ENCODE measurements at places on chromosomes 3 and 15.
A peak's percentile ranks its signal among the peaks of the same experiment; 100 is the strongest.

- no peak for DNase-seq
Observed at GRCh38 chr3:24523215-24523614, 28.6 kb upstream of the THRB start.

GRCh38 chr3:126515066-126515706 is 2.4 kb downstream of the UROC1 start:
- DNase-seq, result no peak

DNA sequence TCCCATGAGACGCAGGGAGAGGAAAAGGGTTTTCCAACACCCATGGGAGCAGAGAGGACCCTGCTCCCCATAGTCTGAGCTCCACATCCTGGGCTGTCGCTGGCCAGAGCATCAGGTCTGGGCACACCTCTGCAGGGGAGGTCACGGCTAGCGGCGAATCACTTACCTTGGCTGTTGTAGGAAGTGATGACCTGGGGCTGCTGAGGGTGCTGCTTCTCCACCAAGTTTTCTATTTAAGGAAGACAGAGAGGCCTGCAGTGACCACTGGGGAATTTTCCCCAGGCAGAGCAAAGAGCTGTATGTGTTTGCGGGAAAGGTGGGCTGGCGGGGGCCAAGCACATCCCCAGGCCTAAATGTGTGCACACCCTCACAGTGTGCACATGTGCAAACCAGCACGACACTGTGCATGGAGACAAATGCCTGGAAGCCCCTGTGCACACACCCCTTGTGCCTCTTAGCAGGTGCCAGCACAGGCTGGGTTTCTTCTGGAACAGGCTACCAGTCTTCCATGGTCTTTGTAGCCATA is 7.6 kb downstream of the KY start:
- no peak for DNase-seq

- DNase-seq, result no peak
Observed at GRCh38 chr3:65347166-65347565, 659.4 kb upstream of the ADAMTS9 start.

DNA sequence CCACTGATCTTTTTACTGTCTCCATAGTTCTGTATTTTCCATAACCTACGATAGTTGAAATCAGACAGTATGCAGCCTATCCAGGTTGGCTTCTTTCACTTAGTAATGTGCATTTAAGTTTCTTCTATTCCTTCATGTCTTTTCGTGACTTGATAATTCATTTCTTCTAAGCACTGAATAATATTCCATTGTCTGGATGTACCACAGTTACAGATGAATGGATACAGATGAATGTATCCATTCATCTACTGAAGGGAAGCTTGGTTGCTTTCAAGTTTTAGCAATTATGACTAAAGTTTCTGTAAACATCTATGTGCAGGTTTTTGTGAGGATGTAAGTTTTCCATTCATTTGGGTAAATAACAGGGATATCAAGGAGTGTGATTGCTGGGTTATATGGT is 124.8 kb downstream of the NSUN3 start:
- DNase-seq, result no peak

DNA sequence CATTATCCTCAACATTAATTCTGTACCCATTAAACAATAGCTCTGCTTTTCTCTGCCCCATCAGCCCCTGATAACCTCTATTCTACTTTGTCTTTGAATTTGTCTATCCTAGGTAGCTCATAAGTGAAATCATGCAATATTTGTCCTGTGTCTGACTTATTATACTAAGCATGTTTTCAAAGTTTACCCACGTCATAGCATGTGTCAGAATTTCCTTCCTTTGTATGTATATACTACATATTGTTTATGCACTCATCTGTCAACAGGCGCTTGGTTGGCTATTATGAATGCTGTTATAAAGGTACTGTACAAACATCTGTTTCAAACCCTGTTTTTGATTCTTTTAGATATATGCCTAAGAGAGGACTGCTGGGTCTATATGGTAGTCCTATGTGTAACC is 18.2 kb downstream of the CSNK1G1 start:
- no peak for DNase-seq

GRCh38 chr15:84111575-84111974 is 124.0 kb upstream of the GOLGA6L4 start:
- no peak for DNase-seq

GRCh38 chr15:63469190-63469589 is 35.2 kb upstream of the USP3 start:
- no peak for DNase-seq

DNA sequence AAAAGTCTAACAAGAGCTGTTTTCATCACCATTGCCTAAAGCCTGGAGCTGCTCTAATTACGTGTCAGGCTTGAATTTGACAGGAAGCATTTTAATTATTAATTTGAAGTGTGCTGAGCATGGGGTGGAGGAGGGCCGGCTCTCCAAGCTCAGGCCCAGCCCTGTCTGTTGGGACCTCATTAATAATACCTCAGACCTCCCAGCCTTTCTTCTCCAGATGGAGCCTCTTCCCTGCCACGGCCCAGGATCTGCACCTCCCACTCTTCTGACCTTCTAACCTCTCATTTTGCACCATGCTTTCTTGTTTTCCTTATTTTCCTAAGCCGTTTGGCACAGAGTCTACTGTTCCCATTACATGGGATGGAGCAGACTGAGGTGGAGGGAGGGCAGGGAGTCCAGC is 30.0 kb downstream of the INSYN1 start:
- DNase-seq, result no peak

DNA sequence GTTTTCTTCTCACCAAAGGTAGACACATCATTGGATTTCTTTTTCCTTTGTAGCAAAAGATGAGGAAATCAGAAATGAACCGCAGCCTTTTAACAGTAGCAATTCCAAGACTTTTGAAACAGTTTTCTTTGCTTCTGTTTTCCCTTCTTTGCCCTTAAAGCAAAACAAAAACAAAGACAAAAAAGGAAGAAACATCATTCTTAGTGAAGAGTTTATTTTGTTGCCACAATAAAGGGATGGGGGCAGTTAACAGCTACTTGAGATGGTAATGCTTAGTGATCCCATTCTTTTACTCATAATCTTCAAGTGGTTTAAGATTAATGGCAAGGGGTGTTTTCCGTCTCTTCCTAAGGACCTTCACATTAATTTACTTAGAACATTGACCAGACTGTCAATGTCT is 218.8 kb downstream of the MEIS2 start:
- no peak for DNase-seq

- DNase-seq, result no peak
Observed at GRCh38 chr3:65473736-65474135, 565.0 kb downstream of the MAGI1 start.

GRCh38 chr15:58572521-58572920 is 140.7 kb downstream of the LIPC start:
- DNase-seq, result no peak

DNA sequence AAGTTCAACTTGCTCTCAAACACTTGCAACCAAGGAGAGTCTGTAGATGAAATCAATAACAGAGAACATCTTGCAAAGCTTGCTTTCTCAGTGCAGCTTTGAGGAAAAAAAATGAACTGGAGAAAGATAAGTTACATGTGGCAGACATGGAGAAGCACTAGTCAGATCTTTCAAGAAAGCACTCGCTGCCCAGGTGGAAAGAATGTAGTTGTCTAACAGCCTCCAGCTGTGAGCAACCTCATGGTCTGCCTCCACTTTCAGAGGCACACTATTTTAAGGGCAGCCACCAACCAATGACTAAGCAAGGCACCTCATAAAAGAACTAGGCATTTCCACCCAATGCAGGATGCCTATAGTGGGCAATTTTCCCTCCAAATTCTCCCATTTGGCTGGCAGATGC is 125.4 kb upstream of the CPNE4 start:
- no peak for DNase-seq

DNA sequence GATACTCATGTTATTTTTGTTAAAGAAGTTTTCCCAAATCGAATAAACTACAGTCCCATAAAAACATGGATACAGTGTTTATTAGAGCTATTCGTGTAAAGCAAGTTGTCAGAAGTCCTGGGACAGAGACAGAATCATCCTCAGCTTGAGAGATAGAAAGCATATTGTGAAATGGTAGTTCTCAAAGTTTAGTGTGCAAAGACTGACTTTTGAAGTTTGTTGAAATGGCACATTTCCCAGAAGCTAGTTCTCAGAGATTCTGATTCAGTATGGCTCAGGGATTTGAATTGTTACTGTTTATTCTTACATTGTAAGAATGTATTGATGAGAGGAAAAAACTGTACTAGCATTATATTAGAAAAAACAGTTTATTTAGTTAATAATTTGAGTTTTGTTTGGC is 22.1 kb downstream of the GABRR3 start:
- DNase-seq, result no peak

GRCh38 chr3:150771600-150771999 is 8.6 kb upstream of the SIAH2 start:
- DNase-seq, result no peak

DNA sequence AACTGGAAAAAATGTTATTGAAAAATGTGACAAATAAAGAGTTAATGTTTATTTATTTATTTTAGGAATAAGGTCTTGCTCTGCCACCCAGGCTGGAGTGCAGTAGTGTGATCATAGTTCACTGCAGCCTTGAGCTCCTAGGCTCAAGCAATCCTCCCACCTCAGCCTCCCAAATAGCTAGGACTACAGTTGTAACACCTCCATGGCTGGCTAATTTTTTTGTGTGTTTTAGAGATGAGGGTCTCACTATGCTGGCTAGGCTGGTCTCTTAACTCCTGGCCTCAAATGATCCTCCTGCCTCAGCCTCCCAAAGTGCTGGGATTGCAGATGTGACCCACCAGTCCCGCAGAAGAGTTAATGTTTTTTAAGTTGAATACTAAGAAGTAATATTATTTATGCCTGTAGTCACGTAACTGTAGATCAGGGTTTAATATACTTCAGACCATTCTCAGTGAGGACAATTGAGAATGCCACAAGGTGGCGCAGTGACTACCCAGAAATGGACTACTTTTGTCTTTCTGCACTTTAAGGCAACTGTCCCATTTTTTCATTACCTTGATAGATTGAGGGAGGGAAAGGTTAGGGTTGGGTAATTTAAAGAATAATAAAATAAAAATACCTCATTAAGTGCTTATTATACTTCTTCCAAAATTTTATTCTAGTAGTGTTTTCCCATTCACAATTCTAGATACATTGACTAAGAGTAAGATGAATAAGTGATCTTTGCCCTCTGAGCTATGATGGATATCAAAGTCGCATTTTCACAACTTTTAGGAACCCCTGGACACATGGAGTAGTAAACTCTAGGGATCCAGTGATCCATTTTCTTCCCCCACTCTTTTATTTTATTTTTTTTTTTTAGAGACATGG is 6.0 kb downstream of the MUC13 start:
- peak; percentile 48 for DNase-seq

DNA sequence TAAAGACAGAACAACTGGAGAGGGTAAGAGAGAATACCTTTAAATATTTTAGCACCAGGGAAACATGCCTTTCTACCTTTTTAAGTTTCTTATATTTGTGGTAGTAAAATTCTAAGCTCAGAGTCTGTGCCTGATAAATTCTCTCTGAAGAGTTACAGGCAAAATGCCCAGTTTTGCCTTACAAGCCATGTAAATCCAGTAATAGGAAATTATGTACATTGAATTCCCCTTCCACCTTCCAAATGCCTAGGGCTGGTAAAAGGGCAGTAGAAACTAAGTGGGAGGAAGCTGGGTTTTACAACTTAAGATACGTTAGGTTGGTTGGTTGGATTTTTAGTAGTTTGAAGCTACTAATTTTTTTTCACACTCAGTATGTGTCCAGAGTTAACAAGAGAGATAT is 43.1 kb upstream of the TP63 start:
- no peak for DNase-seq

GRCh38 chr3:165491487-165491886 is 295.3 kb upstream of the SLITRK3 start:
- no peak for DNase-seq

- DNase-seq, result no peak
Observed at GRCh38 chr3:38141173-38141951, 2.9 kb downstream of the MYD88 start.

- DNase-seq, result no peak
Observed at GRCh38 chr15:50358845-50359244, 3.8 kb upstream of the GABPB1 start.

DNA sequence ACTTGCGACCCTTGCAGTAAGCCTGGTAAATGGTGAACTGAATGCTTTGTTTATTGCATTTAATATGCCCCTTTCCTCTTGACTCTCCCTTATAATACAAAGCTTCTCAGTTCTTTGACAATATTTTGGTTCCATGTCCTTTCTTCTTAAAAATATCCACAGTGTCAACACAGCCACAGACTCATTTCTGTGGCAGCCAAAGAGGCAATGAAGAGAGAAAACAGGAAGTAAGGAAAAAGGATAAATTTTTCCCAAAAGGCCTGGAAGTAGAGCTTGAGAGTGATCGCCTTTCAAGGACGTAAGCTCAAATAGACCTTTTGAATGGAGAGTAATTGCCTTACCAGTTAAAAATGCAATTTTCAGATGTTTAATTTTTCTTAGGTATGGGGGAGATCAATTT is 59.4 kb downstream of the PEX5L start:
- no peak for DNase-seq

- DNase-seq, result no peak
Observed at GRCh38 chr3:13815088-13815683, 64.7 kb downstream of the WNT7A start.

DNA sequence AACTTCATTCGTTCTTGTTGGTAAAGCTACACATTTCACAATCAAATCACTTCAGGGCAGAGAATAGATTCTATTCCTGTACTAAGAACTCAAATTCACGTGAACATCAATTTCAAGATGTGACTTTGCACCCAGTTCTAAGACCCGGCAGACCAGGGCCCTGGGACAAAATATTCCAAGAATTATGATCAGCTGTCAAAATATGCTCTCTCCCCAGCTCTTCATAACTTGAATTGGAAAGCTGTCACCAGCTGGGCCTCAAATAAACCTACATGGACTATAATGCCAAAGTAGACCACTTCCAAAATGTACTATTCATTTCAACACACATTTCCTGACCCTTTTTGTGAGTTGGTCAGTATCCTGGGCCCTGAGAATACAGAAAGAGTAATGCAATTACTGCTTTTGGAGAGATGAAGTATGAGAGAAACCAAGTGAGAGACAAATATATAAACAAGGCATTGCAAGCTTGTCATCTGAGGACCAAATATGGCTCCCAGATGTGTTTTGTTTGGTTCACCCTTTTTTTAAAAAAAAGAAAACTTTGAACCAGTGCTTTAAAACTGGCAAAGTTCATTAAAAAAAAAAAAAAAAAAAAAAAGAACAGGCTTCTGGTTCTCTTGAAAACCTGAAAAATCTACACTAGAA is 14.9 kb downstream of the MAGI1 start:
- DNase-seq, result no peak
